GM23338 (cell line): ENCODE measurements at places on chromosomes 1 and 21.

- no peak overlapping the region for H3K4me3 ChIP-seq
- no peak overlapping the region for H3K27ac ChIP-seq
- no peaks in the 10 kb centered on the region for H3K27me3 ChIP-seq
- 0 out of 2 replicates have a peak, but pooled peaks cover 6% of the 10 kb centered on the region for H3K4me1 ChIP-seq
- no peak for DNase-seq
Measured at GRCh38 chr1:83807821-83808220, 191.1 kb downstream of the TTLL7 start.

GRCh38 chr1:178189814-178190213 is 95.9 kb downstream of the RASAL2 start:
- H3K27ac ChIP-seq: no peak overlapping the region
- H3K27me3 ChIP-seq: no peaks in the 10 kb centered on the region

DNA sequence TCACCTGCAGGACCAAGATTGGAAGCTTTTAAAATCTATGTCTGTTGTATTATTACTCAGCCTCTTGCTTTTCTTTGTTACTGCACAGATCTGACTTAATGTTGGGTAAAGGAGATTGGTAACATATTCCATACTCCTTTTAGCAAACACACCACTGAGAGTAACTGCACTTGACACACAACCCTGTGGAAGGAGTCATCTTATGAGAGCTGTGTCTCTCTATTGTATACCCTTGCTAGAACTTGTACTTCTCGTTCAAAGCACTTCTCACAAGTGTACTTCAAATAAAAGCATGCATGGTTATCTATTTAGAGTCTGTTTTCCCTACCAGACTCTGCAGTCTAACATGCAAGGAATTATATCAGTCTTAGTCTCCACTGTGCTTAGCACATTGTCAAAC is 813.4 kb downstream of the ADGRL2 start:
- DNase-seq: no peak
- H3K4me3 ChIP-seq: no peak overlapping the region
- no peaks in the 10 kb centered on the region for H3K27me3 ChIP-seq
- no peaks in the 10 kb centered on the region for H3K36me3 ChIP-seq

GRCh38 chr1:108080448-108080847 is 115.5 kb upstream of the VAV3 start:
- H3K27ac ChIP-seq: no peak overlapping the region
- no peak for DNase-seq
- no peaks in the 10 kb centered on the region for H3K36me3 ChIP-seq
- no peak overlapping the region for H3K4me3 ChIP-seq
- H3K4me1 ChIP-seq: no peaks in the 10 kb centered on the region
- no peaks in the 10 kb centered on the region for H3K27me3 ChIP-seq

DNA sequence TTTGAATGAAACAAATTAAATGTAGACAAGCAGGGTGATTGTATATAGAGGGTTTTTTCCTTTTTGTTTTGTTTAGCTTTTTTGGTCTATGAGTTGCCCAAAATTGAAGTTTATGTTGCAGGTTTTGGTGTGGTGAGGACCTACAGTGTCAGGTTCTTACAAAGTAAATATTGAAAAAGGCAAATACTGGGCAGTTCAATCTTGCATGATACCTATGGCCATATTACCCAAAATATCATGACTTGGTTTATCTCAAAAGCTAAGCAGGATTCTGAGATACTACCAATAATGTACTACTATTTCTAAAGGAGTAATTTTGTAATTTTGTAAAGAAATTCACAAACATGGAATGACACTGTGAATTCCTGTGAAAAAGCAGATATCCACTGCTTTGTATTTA is 1.8 kb downstream of the DNAJB4 start:
- H3K27me3 ChIP-seq: no peaks in the 10 kb centered on the region
- DNase-seq: no peak
- H3K36me3 ChIP-seq: no peaks in the 10 kb centered on the region

DNA sequence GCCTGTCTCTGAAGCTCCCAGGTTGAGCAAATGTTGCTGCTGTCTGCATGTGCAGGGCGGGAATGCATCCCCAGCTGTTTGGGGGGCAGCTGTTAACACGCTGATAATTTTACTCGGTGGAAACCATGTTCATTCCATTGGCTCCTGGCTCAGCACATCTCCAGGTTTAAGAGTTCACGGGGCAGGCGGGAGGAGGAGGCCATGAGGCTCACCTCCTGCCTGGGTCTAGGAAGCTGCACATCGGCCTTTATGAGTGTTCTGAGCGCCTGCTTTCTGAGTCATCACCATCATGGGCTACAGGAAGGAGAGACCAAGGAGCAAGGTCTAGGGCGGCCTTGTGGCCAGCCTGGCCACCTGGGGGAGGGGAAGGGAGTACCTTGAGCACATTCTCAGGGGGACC is 29.7 kb downstream of the AJAP1 start:
- no peak overlapping the region for H3K27ac ChIP-seq
- no peak overlapping the region for H3K4me3 ChIP-seq
- H3K27me3 ChIP-seq: no peaks in the 10 kb centered on the region
- H3K4me1 ChIP-seq: no peaks in the 10 kb centered on the region

DNA sequence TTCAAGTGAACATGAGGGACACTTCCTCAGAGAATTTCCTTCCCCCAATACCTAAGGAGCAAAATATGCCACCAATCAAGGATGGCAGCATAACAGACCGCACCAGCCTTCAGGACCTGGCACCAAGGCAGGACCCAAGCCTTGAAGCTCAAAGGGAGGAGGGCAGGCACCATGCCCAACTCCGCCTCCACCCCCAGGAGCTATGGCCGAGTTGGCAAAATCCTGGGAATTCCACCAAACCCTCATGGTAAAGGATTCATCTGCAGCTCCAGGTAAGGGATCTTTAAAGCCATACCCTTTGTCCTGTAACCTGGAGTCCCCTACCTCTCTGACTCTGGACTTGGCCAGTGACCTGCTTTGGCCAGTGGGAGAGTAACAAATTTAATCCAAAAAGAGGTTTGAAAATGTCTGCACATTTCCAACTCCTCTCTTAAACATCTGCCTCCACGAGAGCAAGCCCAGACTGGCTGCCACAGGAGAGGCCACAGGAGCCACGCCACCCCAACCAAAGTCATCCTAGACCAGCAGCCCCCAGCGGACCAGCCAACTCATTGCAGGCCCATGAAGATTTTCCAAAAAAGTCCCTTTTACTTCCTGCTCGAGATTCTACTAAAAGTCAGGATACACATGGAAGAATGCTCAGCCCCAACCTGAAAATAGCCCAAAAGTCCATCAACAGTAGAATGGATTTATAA is 41.9 kb downstream of the NPHP4 start:
- no peak overlapping the region for H3K27ac ChIP-seq
- H3K27me3 ChIP-seq: no peaks in the 10 kb centered on the region
- no peak overlapping the region for H3K4me3 ChIP-seq
- no peaks in the 10 kb centered on the region for H3K36me3 ChIP-seq
- DNase-seq: no peak

DNA sequence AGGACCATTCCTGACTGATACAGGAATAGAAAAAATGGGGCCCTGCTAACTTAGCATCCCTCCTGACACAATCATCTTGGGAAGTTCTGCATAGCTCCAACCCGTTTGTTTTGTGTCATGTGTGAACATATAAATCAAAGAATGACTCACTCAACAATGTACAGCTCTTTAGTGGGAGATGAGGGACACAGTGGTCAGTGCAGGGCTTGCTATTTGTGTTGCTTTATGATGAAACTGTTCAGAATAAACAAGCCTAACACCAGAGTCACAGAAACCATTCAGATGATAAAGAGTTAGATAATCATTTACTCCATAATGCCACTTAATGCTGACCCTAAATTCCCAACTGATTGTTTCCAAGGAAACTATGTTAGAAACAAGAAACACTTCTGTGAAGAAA is 154.2 kb upstream of the ZNHIT6 start:
- H3K27me3 ChIP-seq: no peaks in the 10 kb centered on the region
- H3K4me1 ChIP-seq: no peaks in the 10 kb centered on the region
- no peak overlapping the region for H3K27ac ChIP-seq
- no peak for DNase-seq

GRCh38 chr1:3372317-3372716 is 82.1 kb upstream of the ARHGEF16 start:
- H3K36me3 ChIP-seq: no peaks in the 10 kb centered on the region
- H3K27ac ChIP-seq: no peak overlapping the region
- peaks cover 4% of the 10 kb centered on the region; the same call in 1 of the 2 replicates for H3K4me1 ChIP-seq

GRCh38 chr1:107047602-107048001 is 8.9 kb upstream of the PRMT6 start:
- DNase-seq: no peak
- no peak overlapping the region for H3K4me3 ChIP-seq
- no peaks in the 10 kb centered on the region for H3K4me1 ChIP-seq
- peaks cover 6% of the 10 kb centered on the region; the same call in 1 of the 2 replicates for H3K36me3 ChIP-seq
- no peak overlapping the region for H3K27ac ChIP-seq

DNA sequence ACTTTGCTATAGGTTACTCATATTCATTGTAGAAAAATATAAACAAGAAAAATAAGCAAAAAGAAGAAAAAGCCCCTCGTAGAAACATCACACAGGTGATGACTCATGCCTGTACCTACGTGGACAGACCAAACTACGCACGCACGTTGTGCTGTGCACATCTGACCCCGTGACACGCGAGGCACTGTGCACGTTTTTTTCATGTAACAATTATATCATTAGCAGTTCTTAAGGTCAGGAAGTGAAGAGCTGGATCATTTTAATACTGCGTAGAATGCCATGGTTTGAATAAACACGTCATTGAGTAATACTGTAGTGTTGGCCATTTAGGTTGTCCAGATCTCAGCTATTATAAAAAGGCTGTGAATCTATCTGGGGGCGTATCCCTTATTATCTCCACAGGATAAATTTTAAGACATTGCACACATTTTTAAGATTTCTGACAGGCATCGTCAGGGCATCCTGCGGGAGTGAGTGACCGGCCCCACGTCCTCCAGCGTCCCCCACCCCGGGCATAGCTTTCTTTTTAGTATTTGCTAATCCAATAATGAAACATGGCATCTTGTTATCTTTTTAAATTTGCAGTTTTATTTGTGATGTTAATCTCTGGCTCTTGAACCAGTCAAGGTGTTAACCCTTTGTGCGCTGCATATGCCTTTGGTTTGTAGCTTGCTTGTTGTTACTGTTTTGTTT is 23.4 kb upstream of the ADARB1 start:
- H3K27me3 ChIP-seq: no peaks in the 10 kb centered on the region
- H3K4me3 ChIP-seq: no peak overlapping the region
- no peaks in the 10 kb centered on the region for H3K36me3 ChIP-seq
- peaks cover 17% of the 10 kb centered on the region for H3K4me1 ChIP-seq
- H3K27ac ChIP-seq: no peak overlapping the region

DNA sequence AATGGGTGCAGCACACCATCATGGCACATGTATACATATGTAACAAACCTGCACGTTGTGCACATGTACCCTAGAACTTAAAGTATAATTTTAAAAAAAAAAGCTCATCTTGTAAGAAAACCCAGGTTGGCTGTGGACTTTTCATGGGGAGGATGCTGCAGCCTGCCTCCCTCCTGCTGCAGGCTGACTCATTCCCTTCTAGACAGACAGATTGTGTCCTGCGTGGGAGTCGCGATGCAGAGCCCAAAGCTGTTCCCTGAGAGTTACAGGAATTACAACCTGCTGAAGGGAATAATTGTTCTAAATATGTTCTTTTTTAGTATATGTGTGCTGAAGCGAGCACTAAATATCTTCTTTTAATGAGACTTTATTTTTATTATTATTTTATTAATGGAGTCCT is 93.2 kb downstream of the TBX19 start:
- no peaks in the 10 kb centered on the region for H3K36me3 ChIP-seq
- H3K4me3 ChIP-seq: no peak overlapping the region
- H3K27ac ChIP-seq: no peak overlapping the region

DNA sequence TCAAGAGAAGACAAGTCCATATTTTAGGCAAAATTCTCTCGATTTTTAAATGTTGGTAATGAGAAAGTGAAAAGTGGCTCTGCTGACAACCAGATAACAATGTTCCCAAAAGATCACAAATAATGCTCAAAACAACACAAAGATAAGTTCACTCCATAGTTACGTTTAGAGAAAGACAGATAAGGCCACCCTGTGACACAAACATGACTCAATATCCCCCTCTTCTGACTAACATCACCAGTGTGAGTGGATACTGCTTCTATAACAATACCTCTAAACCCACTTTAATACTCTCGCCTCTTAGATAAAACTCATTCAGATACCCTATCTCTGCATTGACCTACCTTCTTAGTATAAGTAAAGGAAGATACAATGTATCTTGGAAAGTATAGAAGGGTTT is 51.2 kb upstream of the RGS7 start:
- no peaks in the 10 kb centered on the region for H3K4me1 ChIP-seq
- peak; percentile 23 for DNase-seq
- no peaks in the 10 kb centered on the region for H3K27me3 ChIP-seq
- no peak overlapping the region for H3K27ac ChIP-seq
- no peak overlapping the region for H3K4me3 ChIP-seq

DNA sequence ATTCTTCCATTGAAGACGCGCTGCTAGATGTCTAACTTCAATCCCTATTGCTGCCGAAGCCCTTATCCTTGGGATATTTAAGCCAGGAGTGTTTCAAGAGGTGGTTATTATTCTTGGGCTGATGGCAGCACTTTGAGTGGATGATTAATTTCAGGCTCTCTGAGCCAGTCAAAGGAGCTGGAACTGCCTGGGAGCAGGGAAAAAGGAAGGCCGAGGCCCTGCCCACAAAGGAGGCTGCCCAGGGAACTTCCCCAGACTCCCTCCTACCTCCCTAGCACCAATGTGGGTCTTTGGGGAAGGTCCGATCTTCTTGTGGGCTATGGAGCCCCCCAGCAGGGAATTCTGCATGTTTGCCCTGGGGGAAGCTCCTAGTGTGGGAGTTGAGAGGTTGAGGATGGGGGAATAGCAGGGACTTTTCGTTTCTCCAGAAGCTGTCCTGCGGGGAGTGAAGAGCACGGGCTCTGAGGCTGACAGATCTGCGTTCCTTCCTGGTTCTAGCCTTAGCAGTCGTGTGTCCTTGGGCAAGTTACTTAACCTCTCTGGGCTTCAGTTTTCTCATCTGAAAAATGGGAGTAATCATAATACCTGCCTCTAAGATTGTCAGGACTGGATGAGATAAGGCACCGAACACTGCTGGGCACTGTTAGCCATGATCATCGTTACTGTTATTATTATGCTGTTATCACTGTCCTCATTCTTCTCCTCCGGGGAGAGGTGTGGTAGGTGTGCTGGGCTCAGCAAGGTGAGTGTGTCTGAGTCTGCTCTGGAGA is 6.3 kb downstream of the KCNQ4 start:
- H3K4me1 ChIP-seq: no peaks in the 10 kb centered on the region
- H3K4me3 ChIP-seq: no peak overlapping the region

- no peak overlapping the region for H3K27ac ChIP-seq
- no peak overlapping the region for H3K4me3 ChIP-seq
- H3K27me3 ChIP-seq: peaks cover 100% of the 10 kb centered on the region
Measured at GRCh38 chr1:23421753-23422240, 2.8 kb downstream of the TCEA3 start.
